ENCODE measurements at places on chromosomes 3 and 15.

- no peak for DNase-seq
These were observed 388.0 kb downstream of the ZBTB20 start for GRCh38 chr3:114758831-114759699.

DNA sequence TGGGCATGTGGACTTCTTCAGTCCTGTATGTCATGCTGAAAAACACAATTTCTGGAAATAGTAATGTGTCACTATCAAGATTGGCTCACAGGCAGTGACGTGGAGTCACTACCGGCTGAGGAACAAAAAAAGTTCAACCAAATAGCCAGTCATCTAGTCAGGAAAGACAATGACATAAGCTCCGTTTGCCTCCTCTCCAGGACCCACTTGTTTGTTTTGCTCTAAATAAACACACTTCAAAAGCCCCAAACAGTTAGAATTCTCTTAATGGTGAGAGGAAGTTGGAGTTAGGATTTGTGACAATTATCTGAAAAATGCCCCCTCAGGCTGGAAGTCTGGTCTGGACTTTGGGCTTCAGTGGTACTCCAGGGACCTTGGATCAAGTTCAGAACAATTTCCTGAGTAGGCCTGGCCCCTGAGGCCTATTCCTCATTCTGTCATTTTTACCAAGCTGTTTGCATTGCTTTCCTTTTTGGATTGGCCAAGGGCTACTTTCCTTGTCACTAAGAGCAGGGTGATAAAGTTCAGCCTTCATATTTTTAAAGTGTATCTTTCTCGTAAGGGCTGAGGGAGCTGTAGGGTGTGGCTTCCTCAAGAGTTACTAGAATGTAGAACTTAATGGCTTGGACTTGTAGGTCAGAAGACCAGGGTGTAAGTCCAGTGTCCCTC lies 98.9 kb downstream of the EOMES start:
- no peak for DNase-seq

GRCh38 chr15:100948430-100948762 lies 29.2 kb downstream of the LRRK1 start:
- DNase-seq, result no peak

DNA sequence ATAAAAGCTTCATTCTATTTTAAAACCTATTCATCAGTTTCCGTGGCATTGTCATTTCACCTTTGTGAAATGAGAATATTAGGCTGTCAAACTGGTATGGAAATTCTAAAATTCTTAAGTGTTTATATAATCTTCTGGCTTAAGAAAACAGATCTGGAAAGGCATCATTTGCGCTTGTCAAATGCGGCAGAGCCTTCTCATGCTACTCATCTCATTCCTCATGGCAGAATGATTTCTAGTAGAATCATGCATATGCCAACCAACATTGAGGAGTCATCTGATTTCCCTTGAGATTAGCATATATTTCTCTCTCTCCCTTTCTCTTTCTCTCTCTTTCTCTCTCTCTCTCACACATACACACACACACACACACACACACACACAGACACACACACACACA lies 48.8 kb downstream of the STRIT1 start:
- DNase-seq, result no peak

GRCh38 chr3:37997791-37998370 lies 7.3 kb downstream of the VILL start:
- DNase-seq, result no peak

DNA sequence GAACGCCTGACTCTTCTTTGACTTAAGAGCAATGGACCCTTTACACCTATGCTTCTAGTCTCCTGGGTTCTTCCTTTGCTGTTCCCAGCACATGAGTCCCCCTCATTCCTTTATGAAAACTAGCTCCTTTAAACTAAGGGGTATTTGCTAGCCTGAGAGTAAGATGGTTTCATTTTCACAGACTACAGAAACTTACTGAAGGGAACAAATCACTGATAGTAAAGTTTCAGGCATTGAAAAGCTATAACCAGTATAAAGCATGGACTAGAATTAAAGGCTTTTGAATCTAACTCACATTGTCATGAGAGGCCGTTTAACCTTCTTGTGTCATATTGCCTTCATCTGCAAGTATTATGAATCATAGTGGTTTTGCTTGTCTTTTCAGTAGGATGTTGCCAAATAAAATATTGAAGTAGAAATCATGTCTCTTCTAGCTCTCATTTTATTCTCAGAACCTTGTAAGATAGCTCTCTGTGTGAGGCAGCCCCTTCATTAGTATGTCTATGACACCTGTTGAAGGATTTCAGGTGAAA lies 765.9 kb downstream of the NR2F2 start:
- no peak for DNase-seq

DNA sequence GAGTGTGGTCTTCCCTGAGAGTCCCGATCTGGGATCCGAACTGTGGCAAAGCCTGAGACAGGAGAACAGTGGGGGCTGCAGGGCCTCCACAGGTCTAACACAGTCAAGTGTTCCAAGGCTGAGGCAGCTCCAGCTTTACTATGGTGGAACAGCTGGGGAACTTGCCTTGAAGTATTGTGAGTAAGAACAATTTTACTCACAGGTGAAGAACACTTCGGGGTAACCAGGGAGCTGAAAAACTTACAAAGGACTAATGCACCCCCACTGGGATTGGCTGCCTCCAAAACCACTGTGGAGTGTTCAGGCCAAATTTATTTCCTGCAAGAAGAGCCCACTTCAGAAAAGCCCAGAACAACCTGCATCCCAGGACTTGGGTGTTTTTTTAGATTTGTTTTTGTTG lies 25.4 kb downstream of the ZIC4 start:
- no peak for DNase-seq

- DNase-seq, result no peak
These were observed 22.6 kb downstream of the MKRN2 start for GRCh38 chr3:12579456-12579855.

DNA sequence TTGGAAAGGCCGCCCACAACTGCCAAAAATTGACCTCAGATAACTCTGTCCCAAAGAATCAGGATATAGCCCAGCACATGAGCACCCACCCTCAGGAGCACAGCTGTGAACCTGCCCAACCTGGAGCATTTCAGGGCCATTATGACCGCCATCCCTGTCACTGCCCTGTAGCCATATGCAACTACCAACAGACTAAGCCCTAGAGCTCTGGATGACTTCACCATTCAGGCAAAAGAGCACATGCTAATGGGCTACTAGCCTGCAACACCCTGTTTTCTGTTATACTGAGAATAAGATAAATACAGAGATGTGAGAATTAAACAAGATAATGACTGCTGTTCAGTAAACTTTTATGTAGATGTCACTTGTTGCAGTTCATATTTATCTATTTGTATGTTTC lies 45.0 kb downstream of the TXNRD3 start:
- no peak for DNase-seq

GRCh38 chr3:65988411-65989180 lies 50.1 kb downstream of the MAGI1 start:
- DNase-seq, result no peak

GRCh38 chr3:114861666-114862065 lies 285.4 kb downstream of the ZBTB20 start:
- no peak for DNase-seq

DNA sequence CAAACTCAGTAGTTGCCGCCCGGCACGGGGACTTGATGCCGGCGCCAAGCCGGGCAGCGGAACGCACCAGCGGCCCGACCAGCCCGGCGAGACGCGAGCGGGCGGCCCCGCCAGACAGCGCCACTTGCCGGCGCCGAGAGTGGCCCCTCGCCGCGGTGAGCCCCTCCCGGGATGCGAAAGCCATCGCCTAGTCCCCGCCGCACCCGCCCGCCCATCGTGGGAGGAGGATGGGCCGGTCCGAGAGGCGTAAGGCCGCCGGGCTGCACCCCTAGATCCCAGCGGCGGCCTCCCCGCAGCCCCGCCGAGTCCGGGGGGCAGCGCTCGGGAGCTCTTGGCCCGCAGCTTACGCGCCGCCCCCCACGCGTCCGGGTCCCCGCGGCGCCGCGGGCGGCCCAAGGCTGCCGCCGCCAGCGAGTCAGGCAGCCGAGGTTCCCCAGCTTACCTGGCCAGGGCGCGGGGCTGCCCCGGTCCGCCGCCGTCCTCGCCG lies 609 bp downstream of the GOLGA8A start:
- DNase-seq, result peak; percentile 64

GRCh38 chr15:67185621-67186225 lies 68.7 kb downstream of the AAGAB start:
- no peak for DNase-seq

DNA sequence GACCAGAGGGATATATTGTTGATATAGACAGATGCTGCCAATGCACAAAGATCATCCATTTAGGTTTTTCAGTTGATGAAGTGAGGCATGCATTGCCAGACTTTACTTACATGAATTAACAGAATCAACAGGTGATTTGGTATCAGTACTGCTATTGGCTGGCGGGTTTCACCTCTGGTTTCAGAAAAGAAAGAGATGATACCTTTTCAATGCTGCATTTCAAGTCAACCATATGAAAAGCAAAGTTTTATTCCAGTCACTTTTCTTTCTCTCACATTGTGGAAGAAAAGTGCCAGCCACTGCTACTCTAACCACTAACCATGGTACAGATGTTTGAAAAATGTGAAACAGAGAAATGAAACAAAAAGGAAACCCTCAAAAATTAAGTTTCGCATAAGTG lies 289.1 kb downstream of the TIGIT start:
- no peak for DNase-seq

DNA sequence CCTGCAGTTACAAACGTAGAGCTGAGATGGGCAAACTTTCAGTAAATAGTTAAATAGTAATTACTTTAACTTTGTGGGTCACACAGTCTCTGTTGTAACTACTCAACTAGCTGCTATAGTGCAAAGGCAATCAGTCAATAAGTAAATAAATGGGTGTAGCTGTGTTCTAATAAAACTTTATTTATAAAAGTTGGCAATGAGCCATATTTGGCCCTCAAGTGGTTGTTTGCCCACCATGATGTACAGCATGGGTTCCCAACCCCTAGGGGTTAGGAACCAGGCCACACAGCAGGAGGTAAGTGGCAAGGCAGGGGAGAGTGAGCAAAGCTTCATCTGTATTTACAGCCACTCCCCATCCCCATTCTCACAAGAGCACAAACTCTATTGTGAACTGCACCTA lies 44.9 kb upstream of the CHRM5 start:
- DNase-seq, result no peak

- no peak for DNase-seq
These were observed 70.3 kb upstream of the PRICKLE2 start for GRCh38 chr3:64295594-64295993.

DNA sequence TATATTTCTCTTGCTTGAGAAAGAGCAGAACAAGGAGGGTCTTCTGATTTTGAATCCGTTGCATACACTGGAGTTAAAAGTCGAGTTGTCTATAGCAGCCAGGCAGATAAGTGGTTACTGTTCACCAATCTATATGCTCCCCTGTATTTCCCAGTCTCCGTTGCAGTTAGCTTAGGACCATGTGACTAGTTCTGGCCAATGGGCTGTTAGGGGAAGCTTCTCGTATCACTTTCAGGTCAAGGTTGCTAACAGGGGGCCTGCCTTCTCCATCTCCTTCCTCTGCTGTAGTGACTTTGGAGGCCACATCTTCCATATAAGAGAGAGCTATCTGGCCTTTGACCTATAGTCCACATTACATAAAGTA lies 188.5 kb upstream of the KBTBD8 start:
- no peak for DNase-seq

- DNase-seq, result no peak
These were observed 83.2 kb upstream of the SMAD3 start for GRCh38 chr15:66982250-66982649.

GRCh38 chr3:9033867-9034266 lies 70.6 kb upstream of the RAD18 start:
- DNase-seq, result no peak

DNA sequence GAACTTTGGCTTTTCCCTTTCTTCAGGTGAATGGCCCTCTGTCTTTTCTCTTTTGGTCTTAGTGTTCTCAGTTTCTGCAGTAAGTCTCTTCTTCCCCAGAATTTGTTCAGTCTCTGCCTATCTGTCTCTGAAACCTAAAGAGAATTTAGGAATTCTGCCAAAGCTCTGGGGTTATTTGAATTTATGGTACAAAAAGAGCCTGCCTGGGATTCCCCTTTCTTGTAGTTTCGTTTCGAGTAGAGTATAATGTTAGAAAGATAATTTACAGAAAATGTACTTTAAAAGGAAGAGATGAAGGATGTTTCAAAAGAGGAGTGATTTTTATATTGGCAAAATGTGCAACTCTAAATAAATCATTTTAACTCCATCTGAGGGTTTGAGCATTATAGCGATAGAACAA lies 247.4 kb upstream of the SATB1 start:
- DNase-seq, result no peak

GRCh38 chr3:27976933-27977332 lies 254.8 kb upstream of the EOMES start:
- no peak for DNase-seq

DNA sequence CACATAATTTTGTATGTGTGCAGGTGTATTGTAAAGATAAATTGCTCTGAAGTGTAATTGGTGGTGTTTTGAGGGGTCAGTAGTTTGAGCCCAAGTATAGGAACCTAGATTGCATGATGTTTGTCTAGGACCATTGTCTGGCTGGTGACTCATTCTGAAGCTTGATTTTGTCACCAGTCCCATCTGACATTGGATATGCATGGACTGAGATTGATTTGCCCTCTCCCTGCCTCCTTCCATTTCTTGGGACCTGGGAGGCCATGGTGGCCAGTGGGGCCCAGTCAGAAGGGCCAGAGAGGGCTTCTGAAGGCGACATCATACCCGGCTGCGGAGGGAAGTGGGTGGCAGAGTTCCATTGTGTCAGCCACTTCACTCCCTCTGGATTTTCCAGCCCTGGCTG lies 62.3 kb downstream of the PDIA5 start:
- no peak for DNase-seq

DNA sequence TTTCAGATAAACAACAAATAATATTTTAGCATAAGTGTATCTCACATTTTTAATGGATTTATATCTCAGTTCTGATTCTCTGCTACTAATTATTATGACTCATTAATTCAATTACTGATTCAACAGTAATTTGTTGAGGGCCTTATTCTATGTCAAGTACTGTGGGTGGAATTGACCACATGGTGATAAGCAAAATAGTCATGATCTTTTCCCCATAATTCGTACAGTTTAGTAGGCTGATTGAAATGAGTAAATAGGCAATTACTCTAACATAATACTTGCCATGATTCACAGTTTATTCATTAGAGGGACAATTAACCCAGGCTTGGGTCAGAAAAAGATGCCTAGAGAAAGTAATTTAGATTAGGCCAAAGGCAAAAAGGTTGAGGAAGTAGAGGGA lies 60.9 kb upstream of the SLC4A7 start:
- DNase-seq, result no peak

DNA sequence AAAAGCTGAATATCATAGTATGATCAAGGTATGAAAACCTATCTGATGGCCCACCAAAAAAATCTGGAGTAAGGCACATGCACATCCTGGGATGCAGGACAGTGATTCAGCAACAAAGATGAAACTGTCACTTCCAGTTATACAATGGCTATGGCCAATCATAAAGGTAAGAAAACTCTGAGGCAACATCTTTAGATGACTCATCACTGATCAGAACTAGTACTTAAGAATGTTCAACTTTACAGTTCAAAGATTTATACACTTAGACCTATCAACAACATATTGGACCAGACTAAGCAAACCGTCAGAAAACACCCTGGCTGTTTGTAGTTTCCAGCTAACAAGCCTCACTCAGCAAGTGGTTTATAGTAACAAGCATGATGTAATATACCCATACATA lies 21.3 kb upstream of the PLCH1 start:
- DNase-seq, result no peak

Measured in stimulated activated CD4-positive, alpha-beta T cell treated with anti-CD3 and anti-CD28 coated beads, Interleukin-2, amount 100 ng/mL, for 24 hours (primary cell).